ENCODE measurements at places on chromosomes 3 and 15. TPM values are rescaled to one million over a fixed set of nuclear protein-coding genes. Genes with fewer than 3 reads are reported as not detected.
A peak's percentile ranks its signal among the peaks of the same experiment; 100 is the strongest.

- peak overlapping the region; percentile 96 for H3K27ac ChIP-seq
- DNase-seq = no peak
- peaks cover 14% of the 10 kb centered on the region for H3K4me1 ChIP-seq
- no peaks in the 10 kb centered on the region for H3K27me3 ChIP-seq
Measured at GRCh38 chr3:158671821-158672214, 630 bp downstream of the LXN start.

GRCh38 chr15:40949756-40950207, 3.5 kb upstream of the CHAC1 start:
- no peak for DNase-seq
- no peaks in the 10 kb centered on the region for H3K36me3 ChIP-seq
- no peak overlapping the region for H3K4me3 ChIP-seq
- peaks cover 17% of the 10 kb centered on the region for H3K4me1 ChIP-seq

GRCh38 chr15:78070049-78070700, 7.3 kb downstream of the TBC1D2B start:
- no peaks in the 10 kb centered on the region for H3K36me3 ChIP-seq
- no peak overlapping the region for H3K27ac ChIP-seq
- peaks cover 15% of the 10 kb centered on the region for H3K27me3 ChIP-seq
- no peak overlapping the region for H3K4me3 ChIP-seq
- H3K4me1 ChIP-seq = peaks cover 13% of the 10 kb centered on the region

GRCh38 chr15:58472821-58473581, 41.2 kb downstream of the LIPC start:
- peaks cover 9% of the 10 kb centered on the region for H3K27me3 ChIP-seq
- peak overlapping the region; percentile 0 for H3K27ac ChIP-seq
- DNase-seq = no peak

DNA sequence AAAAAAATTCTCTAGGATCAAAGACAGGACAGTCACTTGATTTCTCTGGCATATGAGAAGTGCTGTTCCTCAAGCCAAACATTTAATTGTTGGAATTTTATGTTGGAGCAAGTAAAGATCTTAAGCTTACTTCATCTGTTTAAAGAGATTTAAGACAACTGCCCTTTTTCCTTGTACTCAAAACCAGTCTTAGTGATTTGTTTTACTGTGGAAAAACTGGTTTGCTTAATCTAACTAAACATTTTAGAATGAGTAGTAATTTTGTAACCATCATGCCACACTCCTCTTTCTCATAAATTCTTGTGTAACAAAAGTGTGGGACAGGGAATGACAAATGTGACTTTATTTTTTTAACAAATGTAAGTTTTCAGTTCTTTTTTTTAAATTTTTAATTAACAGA, 18.4 kb downstream of the PRKCI start:
- H3K36me3 ChIP-seq = peaks cover 12% of the 10 kb centered on the region
- no peak for DNase-seq
- H3K27ac ChIP-seq = no peak overlapping the region
- H3K4me1 ChIP-seq = peaks cover 21% of the 10 kb centered on the region

- H3K27me3 ChIP-seq = peaks cover 4% of the 10 kb centered on the region
- H3K4me3 ChIP-seq = no peak overlapping the region
- H3K27ac ChIP-seq = no peak overlapping the region
- H3K36me3 ChIP-seq = no peaks in the 10 kb centered on the region
Measured at GRCh38 chr3:107969525-107969924, 121.3 kb downstream of the CD47 start.

DNA sequence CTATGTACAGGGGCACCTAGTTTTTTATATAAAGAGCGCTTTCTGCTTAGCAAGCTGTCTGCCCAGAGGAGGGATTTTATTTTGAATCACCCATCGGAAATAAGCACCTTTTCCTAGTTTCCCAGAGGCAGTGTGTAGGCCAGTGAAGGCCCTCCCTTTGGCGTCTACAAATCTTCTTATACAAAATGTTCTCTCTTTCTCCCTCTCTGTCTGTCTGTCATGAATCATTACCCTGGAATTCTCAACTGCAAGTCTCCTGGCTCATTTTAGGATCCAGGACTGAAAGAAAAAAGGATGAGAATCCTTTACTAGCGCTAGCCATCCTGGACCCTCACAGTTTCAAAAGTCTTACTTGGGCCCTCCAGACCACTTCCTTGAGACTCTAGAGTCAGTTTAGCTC, 728.1 kb downstream of the OTOL1 start:
- no peaks in the 10 kb centered on the region for H3K4me1 ChIP-seq
- H3K4me3 ChIP-seq = no peak overlapping the region
- no peaks in the 10 kb centered on the region for H3K36me3 ChIP-seq
- H3K27me3 ChIP-seq = no peaks in the 10 kb centered on the region
- no peak overlapping the region for H3K27ac ChIP-seq
- DNase-seq = no peak

GRCh38 chr3:47908744-47909143, 105.8 kb downstream of the DHX30 start:
- peaks cover 32% of the 10 kb centered on the region for H3K4me1 ChIP-seq
- H3K27ac ChIP-seq = no peak overlapping the region
- peaks cover 33% of the 10 kb centered on the region for H3K36me3 ChIP-seq
- no peaks in the 10 kb centered on the region for H3K27me3 ChIP-seq

The ACTRT3 gene
- total RNA-seq = 2.6 TPM

The ZNF621 gene
- 28.1 TPM for total RNA-seq

The PRSS50 gene
- total RNA-seq = 1.9 TPM

The SLC24A5 gene
- not detected for total RNA-seq

The POPDC2 gene
- total RNA-seq = 2.9 TPM

The KBTBD12 gene
- 0.29 TPM for total RNA-seq

The OCA2 gene
- 0.79 TPM for total RNA-seq

Data from progenitor cell of endocrine pancreas (in vitro differentiated cells).